Aortic smooth muscle cell (primary cell): ENCODE measurements at places on chromosomes 6 and 20. TPM values are rescaled to one million over a fixed set of nuclear protein-coding genes. Genes with fewer than 3 reads are reported as not detected.

The SSTR4 gene
- total RNA-seq: 0.13 TPM in 1 of 2 replicates, not detected in the other

The PSORS1C2 gene
- total RNA-seq: not detected in 2 replicates

The RGS17 gene
- 19.3 and 37.3 TPM in 2 replicates for total RNA-seq

The EMILIN3 gene
- not detected in 2 replicates for total RNA-seq

The RSPH3 gene
- total RNA-seq: 3.8 and 4.3 TPM in 2 replicates

The HFE gene
- 16.8 and 18.8 TPM in 2 replicates for total RNA-seq

The BFSP1 gene
- total RNA-seq: 1.9 and 2.9 TPM in 2 replicates

The HLA-DMB gene
- 0.13 TPM in 1 of 2 replicates, not detected in the other for total RNA-seq

The MUCL3 gene
- not detected in 2 replicates for total RNA-seq

The PLCB4 gene
- total RNA-seq: 0.79 and 3.0 TPM in 2 replicates

The TINAG gene
- not detected in 2 replicates for total RNA-seq

The BPIFA1 gene
- total RNA-seq: not detected in 2 replicates

The GABRR1 gene
- not detected in 2 replicates for total RNA-seq

The CGAS gene
- total RNA-seq: 4.2 and 4.4 TPM in 2 replicates
